ENCODE measurements at places on chromosomes 7 and 10.

DNA sequence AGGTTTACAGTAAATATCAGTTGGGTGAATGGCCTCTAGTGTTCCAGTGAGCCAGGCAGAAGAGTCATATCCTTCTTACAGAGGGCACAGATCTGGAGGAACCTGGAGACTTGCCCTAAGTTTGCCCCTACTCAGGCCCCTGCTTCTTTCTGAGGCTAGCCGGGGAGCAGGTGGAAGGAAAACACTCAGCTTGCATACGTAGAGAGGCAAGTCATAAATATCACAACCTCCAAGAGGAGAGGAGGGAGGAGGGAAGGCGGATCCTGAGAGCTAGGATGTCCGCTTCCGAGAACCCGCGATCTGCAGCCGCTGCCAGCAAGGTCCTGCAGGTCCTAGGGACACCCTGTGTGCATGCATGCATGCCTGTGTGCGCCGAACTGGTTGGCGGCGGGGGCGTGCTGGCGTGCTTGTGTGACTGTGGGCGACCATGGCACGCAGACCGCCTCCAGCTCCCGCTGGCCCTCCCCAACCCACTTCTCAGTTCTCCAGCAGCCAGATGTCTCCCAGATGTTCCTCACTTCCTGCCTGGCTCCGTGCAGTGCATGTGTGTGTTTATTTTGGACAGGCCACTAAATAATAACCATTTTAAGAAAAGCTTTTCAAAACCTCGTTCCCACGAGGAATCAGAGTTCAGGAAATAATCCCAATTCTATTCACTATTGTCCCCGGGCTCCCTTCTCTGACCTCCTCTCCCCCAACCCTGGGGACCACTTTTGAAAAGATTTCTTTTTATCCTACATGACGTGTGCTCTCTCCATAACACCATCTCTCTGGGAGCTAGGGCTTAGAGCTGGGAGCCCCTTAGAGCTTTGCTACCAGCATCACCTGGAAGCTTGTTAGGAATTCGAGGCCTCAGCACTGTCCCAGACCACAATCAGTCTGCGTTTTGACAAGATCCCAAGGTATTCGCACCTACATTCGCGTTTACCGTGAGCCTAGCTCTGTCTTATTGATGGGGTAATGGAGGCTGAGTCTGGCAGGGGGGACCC, 32.4 kb downstream of the UNC5B start:
- DNase-seq = no peak

GRCh38 chr10:114821915-114822443, 399 bp downstream of the FHIP2A start:
- DNase-seq = peak; percentile 51

- DNase-seq = peak; percentile 51
Observed at GRCh38 chr10:102642736-102643335, 1.4 kb upstream of the TRIM8 start.

DNA sequence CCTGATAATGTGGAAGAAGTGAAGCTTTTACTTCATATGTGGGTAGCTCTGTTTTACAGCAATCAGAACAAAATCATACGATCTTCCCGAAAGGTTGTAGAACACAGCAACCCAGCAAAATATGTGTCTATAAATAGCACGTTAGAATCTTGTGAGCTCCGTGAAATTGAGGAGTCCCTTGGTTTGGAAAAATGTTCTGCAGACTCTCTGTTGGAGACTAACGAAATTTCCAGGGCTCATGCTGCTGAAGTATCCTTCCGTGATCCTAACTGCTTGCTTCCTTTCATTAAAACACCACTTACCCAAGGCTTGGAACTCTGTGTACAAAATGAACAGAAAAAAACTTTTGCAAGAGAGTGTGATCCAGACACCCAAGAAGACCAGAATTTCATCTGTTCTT, 57.5 kb downstream of the TASOR2 start:
- DNase-seq = no peak

DNA sequence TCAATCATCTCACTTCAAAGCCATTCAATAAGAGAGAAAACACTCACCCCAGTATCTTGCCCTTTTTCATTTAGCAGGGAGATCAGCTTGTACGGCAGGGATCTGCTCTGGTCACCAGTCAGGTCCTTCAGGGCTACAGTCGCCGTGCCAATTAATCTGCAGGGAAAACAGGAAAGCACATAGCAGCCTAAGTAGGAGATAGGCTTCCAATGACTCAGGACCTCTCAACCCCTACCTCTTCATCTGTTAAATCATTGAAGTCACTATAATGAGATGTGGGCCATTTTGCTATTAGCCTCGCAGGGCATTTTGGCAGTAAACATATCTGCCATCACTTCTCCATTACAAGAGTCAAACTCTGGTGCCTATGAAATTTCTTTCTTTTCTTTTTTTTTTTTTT, 50.8 kb downstream of the MYOF start:
- DNase-seq = no peak

DNA sequence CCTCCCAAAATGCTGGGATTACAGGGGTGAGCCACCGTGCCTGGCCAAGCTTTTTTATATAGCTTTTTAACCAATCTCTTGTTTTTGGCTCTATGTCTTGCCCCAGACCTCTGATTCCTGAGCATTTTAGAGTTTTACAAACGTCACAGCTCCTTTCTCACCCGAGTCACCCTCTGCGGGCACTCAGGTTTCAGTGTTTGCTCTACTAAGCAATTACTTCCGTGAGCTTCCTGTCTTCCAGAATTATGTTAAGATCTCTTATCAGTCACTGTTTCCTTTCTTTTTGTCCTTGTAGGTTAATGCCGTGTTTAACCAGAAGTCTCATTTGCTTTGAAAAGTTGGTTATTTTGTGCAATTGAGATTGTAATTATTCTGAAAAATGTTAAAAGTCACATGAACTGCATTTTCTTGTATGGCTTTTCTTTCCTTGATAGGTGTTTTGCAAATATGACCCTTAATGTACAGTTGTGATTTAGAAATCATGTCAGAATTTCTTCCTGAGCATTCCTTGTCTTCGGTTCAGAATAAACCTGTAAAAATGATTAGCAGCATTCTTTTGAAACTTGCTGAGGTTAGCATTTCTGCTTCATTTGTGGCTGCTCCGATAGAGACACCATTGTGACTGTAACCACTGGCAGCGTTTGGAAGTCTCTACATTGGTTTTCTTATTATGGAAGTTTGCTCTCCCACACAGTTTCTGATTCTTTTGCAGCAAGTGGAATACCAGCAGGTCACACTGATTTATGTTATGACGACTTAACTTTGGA, 4.5 kb upstream of the HKDC1 start:
- peak; percentile 28 for DNase-seq

GRCh38 chr10:101761226-101761625, 14.7 kb downstream of the FGF8 start:
- no peak for DNase-seq

DNA sequence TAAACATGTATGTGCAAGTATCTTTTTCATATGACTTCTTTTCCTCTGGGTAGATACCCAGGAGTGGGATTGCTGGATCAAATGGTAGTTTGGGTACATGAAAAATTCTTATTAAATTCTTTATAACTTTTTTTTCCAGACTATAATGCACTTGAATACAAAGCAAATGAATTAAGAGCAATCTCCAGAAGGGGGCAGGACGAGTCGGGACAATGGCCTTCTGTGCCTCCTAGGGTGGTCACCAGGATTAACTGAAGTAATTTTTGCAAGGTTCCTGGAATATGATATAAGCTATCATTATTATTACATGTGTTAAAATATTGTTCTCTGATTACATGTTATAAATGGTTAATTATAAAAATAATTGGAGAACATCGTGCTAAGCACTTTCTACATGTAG, 127.2 kb downstream of the PPP1R17 start:
- no peak for DNase-seq

GRCh38 chr7:64793106-64793755, 997 bp upstream of the ZNF138 start:
- no peak for DNase-seq

- DNase-seq = no peak
Observed at GRCh38 chr10:108052981-108053380, 888.5 kb upstream of the SORCS1 start.

DNA sequence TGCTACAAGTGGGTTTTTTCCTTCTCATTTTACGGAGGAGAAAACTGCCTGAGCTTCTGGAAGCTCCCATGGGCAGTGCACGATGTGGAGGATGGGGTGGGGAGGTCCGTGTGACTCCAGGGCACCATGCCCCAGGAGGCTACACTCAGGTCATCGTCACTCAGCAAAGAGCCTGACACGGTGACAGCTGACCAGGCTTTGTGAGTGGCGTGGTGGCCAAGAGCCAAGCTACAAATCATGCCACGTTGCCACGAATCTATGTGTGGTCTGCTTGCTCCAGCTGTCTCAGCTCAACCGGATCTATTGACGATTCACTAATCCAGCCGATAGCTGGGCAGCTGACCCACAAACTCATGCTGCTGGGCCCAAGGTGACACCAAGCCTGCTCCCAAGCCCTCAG, 27.6 kb upstream of the C10orf71 start:
- no peak for DNase-seq
